ENCODE measurements at places on chromosomes 5 and 9.

GRCh38 chr5:145704724-145705123 is 130.4 kb downstream of the PRELID2 start:
- DNase-seq = no peak

GRCh38 chr9:123335193-123335985 is 20.6 kb upstream of the CRB2 start:
- DNase-seq = no peak

- peak; percentile 6 for DNase-seq
These were observed 152.2 kb downstream of the GADD45G start for GRCh38 chr9:89756891-89757537.

- no peak for DNase-seq
These were observed 68.1 kb downstream of the RNF38 start for GRCh38 chr9:36332006-36332405.

- DNase-seq = no peak
These were observed 214.1 kb downstream of the SMARCA2 start for GRCh38 chr9:2229109-2229721.

GRCh38 chr9:804026-804425 is 37.5 kb upstream of the DMRT1 start:
- no peak for DNase-seq

GRCh38 chr9:14292181-14292739 is 21.7 kb downstream of the NFIB start:
- DNase-seq = no peak

DNA sequence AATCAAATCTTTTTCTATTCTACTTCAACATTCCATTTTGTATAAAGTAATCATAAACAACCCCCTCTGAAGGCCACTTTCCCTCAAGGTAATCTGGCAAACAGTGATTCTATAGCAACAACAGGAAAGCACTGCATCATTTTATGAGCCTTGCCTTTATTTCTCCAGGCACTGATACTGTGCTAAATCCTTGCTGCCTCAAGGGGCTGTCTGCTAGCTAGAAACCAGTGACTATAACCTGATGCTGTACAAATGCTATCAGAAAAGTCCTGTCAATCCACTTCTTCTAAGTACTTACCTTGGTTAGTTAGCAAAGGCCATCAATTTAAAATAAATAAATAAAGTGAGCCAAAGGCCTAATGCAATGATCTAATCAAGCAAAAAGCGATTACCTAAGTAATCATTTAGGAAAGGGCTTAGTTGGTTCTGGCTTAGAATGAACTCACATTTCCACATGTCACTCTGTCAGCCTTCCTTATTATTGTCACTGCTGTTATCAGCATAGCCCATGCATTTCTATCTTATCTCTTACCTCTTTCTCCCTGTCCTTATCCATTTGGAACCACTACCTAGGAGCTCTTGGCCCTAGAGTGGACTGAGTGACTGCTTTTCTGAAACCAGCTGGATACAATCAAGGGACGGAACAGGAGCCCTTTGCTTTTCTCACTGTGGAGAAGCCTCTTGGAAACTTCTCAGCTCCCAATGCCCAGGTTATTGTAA is 246.1 kb upstream of the MEF2C start:
- no peak for DNase-seq

GRCh38 chr5:172167895-172168294 is 20.1 kb downstream of the STK10 start:
- no peak for DNase-seq

DNA sequence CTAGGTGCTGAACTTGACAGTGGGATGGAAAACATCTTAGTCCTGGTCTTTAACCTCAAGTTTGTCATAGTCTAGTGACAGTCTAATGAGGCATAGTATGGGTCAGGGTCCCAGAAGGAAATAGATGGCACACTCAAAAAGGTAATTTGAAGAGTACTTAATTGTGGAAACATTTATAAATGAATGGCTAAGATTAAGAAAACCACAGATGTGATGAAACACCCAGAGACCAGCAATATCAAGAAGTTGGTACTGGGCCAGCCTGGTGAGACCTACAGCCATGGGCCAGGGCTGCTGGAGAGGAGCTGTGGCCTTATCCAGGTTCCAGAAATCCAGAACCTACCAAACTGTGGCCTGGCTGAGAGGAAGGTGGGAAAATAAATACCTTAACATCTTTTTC is 93.5 kb upstream of the ATG10 start:
- no peak for DNase-seq

DNA sequence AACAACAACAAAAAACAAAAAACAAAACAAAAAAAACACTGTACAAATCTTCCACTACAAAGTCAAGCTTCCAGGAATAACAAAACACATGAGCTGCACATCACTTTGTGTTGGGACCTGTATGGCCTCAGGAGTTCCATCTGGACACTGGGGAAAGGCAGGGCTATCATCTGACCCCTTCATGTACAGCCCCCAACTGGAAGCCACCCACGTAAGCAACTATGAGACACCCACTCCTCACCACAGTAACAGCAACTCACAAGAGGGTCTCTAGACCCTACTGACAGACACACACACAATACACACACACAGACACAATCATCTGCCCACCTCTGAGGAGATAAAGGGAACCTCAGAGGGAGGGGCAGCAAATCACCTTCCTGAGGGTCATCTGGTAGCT is 81.7 kb upstream of the LRRTM2 start:
- no peak for DNase-seq

- no peak for DNase-seq
These were observed 138.5 kb downstream of the AOPEP start for GRCh38 chr9:94864862-94865509.

- peak; percentile 39 for DNase-seq
These were observed 1977.7 kb upstream of the CDH9 start for GRCh38 chr5:29016067-29016466.

- DNase-seq = no peak
These were observed 1111.4 kb downstream of the CDH18 start for GRCh38 chr5:18876565-18876964.

- no peak for DNase-seq
These were observed 33.1 kb downstream of the ATP6V0E1 start for GRCh38 chr5:173016598-173017046.

DNA sequence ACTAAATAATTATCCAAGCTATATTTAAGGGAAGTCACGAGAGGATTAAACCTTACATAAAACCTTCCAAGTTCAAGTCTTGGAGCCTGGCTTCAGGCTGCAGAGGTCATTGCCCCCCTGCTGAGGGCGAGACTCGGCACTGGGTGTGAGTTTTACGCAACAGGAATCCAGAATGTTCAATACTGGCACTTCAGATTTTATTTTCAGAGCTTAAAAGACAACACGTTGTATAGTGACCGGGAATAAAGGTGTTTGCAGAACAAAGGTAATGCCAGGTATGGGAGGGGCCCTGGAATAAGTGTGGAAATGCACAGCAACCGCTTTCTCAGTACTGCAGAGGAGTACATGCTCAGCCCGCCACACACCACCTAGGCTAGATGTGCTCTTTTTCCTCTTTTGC is 207.0 kb downstream of the GAPVD1 start:
- DNase-seq = no peak
